ENCODE measurements at places on chromosomes 2 and 18.

- peak; percentile 38 for DNase-seq
These were observed 157.2 kb downstream of the MIB1 start for GRCh38 chr18:21897811-21898210.

GRCh38 chr2:83459456-83459855, 999.6 kb downstream of the SUCLG1 start:
- DNase-seq: no peak

DNA sequence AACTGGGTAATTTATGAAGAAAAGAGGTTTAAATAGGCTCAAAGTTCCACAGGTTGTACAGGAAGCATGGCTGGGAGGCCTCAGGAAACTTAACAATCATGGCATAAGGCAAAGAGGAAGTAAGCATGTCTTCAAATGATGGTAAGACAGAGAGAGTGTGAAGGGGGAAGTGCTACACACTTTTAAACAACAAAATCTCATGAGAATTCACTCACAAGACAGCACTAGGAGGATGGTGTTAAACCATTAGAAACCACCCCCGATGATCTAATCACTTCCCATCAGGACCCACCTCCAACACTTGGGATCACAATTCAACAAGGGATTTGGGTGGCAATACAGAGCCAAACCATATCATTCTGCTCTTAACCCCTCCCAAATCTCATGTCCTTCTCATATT, 34.9 kb downstream of the CFAP210 start:
- peak; percentile 6 for DNase-seq

DNA sequence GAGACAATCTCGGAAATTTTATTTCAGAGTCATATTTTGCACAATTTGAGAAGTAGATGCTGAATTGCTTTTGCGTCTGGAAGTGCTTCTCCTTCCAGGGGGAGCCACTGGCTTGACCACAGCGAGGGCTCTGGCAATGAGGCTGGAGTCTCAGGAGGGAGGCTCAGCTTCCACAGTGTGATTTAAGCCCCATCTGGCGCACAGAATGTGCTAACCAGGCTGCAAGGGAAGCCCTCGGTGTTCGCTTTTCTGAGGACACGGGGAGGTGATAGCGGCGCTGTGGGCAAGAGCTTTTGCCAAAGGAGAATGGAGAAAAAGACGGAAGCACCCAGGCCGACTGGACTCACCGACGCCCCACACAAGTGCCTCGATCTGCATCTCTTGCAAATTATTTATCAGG, 52.4 kb downstream of the ADI1 start:
- DNase-seq: no peak

GRCh38 chr18:8478166-8478967, 130.9 kb upstream of the RAB12 start:
- DNase-seq: peak; percentile 63

DNA sequence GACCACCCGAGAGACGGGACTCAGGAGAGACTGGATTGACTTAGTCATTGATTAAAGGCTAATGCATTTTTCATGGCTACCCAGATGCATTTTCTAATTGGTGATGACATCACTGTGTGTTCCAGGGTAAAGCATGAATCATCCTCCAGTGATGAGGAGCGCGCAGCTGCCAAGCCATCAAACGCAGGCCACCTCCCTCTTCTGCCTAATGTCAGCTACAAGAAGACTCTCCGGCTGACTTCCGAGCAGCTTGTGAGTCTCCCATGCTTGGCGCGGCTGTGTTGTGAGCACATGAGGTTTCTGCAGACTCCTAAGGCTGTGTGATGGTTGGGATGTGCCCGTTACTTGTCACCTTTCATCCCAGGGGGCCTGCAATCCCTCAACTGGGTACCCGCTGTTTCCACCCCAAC, 56.4 kb downstream of the LPIN1 start:
- DNase-seq: no peak

GRCh38 chr2:25521126-25521525, 152.3 kb downstream of the DTNB start:
- DNase-seq: no peak

DNA sequence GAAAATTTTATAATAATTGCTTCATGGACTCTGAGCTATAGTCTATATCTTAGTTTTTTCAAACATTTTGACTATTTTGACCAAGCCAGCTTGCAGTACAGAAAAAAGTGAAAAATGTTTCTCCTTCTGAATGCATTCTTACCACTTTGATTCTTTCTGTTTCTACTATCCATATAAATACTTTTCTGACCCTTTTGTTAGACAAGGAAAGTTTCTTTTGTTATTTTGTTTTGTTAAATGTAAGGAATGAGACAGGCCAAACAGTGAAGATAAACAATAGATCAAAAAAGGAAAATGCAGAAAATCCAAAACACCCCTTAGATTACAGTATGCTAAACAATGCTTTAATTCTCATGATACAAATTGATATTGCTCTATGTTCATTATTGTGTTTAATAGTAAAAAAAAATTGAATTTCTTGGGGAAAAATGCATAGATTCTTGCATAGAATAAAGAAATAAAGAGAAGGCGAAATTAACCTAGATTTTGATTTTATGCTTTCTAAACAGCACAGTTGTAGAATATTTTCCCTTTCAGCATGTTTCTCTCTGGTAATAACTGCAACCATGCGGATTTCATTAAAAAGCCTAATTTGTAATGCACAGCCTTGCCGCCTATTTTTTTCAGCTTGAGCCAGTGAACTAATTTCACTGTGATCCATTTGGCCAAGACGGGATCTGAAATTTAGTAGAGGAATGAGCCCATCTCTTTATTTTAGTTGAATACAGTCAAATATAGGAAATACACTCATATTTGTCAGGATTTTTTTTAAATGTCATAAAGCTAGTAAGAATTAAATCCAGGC, 976 bp downstream of the TNFAIP6 start:
- DNase-seq: no peak

DNA sequence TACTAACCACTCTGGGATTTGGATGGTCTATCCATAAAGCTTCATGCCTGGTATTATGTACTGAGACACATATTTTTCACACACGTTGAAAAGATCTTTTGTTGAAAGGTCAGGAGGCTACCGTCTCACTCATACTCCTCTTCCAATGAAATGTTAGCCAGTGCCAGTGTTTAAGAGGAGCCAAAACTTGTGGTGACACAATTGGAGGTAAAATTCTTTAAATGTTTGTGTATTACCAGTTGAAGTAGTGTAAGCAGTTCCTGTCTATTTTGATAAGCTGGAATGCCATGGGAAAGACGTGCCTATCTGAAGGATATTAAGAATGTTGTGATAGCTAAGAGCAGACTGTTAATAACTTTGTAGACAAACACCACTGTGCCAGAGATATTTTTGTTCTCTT, 32.1 kb downstream of the MARCHF7 start:
- DNase-seq: no peak

- DNase-seq: no peak
These were observed 46.4 kb downstream of the ZNF521 start for GRCh38 chr18:25305584-25305983.

GRCh38 chr2:39448169-39448502, 11.1 kb upstream of the MAP4K3 start:
- DNase-seq: no peak

GRCh38 chr2:172931918-172932520, 143.6 kb upstream of the MAP3K20 start:
- peak; percentile 69 for DNase-seq

DNA sequence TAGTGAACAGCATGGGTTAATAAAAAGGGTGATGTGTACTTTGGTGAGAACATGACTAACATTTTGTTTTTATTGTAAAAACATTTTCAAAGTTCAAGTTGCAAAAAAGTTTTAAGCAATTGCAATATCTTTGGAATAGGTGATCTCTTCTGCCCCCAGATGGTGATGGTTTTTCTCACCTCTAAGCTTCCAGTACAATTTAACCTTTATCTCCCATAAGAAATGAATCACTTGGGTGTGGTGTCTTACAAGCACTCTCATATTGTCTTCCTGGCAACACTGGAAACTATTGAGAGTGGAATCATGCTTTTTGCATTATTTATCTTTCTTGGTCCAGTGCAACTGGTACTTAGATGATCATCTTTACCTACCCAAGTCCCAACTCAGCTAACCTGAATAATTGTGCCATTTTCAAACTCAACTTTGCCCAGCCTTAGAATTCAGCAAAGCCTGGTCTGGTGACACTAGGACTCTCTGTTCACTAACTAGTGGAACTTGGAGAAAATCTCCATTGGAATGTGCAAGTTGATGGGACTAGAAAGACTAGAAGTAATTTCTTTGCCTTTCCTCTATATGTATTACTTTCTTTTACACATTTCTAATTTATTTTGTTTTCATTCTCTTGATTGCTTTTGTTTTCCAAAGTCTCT, 964.7 kb upstream of the ZEB2 start:
- DNase-seq: peak; percentile 3

GRCh38 chr18:76463358-76463757, 31.7 kb downstream of the ZNF516 start:
- no peak for DNase-seq

DNA sequence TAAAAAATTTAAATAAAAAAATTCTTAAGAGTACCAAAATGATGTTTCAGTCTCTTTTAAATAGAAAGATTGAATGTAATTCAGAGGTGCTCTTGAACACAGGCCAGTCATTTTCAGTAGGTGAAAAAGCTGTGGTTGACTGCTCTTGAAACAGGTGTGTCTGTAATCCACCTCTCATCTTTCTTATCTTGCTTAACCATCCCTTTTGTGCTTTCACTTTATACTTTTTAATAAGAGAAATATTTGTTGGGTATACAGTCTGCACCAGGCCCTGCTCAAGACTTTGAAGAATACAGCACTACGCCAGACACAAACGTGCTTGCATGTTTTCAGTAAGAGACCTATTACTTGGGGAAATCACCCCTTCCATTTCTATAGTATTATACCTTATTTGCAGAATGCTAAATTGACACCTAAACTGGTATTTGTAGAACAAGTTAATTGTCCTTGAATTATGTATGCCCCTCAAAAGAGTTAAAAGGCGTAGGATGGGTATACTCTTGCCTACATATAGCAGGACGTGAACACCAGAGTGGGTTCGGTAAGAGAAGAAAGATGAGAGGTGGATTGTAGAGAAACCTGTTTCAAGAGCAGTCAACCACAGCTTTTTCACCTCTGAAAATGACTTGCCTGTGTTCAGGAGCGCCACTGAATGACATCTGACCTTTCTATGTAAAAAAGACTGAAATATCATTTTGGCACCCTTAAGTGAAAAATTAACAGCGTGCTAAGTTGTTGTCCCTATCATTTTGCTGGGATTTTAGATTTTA, 4.0 kb upstream of the RTN4 start:
- DNase-seq: no peak

GRCh38 chr2:118837067-118837466, 10.4 kb downstream of the EN1 start:
- no peak for DNase-seq

DNA sequence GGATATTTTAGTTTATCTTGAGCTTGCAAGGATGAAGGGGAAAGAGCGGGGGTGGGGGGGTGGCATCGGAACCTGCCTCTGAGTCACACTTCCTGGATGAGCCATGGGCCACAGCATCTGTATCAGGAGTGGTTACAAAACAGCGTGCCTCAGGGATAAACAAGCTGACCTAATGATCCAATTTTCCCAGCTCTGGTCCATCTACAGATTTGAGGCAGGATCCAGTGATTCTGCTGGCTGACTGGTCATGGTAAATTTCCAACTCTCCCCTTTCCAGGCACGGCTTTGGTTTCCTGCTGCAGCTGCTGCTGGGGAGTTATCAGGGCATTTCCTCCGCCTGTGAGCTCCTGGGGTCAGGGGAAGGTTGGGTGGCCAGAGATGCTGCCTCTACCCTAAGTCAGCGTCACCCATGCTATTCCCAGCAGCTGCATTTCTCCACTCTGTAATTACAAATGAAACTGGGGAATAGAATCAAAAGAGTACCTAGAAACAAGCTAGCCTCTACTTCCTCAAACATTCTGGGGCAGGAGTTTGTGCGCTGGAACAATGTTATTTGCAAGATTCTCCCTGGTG, 4.7 kb upstream of the HPCAL1 start:
- DNase-seq: peak; percentile 83

DNA sequence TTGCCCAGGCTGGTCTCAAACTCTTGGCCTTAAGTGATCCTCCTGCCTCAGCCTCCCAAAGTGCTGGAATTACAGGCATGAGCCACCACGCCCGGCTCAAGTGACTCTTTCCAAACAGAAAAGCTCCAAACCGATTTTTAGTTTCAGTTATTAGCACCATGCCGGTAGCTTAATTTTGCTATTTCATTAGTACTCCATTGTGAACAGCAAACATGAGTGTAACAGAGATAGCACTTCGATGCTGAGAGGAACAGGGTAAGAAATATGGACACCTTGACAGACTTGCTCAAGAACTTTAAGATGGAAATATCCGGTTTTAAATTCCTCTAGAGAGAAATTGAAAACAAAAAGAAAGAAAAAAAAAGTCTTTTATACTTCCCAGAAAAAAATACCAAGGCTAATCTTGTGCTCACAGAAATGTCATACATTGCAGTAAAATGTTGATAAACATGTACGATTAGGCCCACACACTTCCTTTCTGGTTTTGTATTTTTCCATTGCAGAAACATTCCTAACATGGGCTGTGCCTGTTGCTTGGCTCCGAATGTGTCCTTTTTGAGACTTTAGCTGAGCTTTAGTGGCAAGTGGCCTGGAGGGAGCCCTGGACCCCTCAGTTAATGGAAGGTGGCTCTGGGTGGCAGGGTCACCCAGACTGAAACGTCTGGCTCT, 18.3 kb downstream of the FHL2 start:
- DNase-seq: no peak

DNA sequence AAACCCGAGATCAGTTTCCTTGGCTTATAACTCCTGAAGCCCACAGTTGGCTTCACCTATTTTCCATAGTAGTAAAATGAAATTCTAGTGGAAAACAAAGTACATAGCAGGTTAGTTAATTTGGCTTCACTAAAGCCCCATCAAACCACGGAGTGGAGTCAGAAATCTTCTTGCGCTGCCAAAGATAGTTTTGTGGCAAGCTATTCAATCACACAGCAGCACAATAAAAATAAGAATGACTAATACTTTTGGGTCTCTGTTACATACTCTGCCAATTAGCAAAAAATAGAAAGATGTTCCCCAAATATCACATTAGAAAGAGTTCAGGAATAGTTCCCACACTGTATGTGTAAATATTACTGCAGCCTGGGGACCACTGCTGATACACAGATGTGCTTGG, 175.2 kb upstream of the NOL4 start:
- DNase-seq: no peak

DNA sequence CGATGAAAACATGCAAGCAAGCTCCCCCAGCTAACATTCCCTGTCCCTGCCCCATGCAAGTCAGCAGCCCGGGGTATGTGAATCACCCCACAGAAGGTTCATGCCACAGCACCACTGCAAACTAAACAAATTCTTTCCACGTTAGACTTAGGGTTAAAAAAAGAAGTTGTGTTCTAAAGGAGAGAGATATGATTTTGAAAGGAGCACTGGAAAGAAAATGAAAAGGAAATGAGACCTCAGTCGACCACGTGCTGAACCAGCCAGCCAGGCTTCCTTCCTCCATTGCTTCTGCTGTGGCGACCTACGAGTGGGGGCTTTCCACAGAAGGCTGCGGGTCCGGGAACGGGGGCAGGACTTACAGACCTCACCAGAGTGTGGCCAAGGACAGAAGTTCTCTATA, 52.0 kb downstream of the ARL4C start:
- peak; percentile 86 for DNase-seq
